Stimulated activated CD8-positive, alpha-beta memory T cell treated with anti-CD3 and anti-CD28 coated beads, Interleukin-4, amount 100 ng/mL, for 4 hours (primary cell): ENCODE measurements at places on chromosomes 2 and 18.

GRCh38 chr2:101446869-101447268 lies 28.0 kb downstream of the RFX8 start:
- no peak for DNase-seq

GRCh38 chr2:220346919-220347318 lies 719.5 kb downstream of the SLC4A3 start:
- no peak for DNase-seq

DNA sequence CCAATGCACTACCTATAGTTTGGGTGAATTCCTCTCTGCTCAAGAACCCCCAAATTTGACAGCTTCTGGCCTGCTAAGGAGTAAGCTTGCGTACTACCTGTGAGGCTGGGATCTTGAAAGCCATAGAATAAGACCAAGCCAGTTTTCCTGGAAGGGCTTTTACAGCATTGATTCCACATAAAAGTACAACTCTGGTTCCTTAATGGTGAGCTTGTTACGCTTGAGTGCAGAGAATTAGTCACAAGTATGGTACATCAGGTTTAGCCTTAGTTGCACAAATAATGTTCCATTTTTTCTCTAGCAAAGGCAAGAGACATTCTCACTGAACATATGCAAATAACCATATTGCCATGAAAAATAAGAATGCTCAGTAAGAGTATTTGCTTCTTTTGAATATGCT lies 39.1 kb upstream of the STK39 start:
- no peak for DNase-seq

- DNase-seq, result no peak
Measured at GRCh38 chr2:22481486-22482259, 903.3 kb upstream of the KLHL29 start.

- no peak for DNase-seq
Measured at GRCh38 chr18:10840743-10841142, 308.6 kb downstream of the PIEZO2 start.

GRCh38 chr2:176826984-176827668 lies 385.5 kb upstream of the HNRNPA3 start:
- no peak for DNase-seq

DNA sequence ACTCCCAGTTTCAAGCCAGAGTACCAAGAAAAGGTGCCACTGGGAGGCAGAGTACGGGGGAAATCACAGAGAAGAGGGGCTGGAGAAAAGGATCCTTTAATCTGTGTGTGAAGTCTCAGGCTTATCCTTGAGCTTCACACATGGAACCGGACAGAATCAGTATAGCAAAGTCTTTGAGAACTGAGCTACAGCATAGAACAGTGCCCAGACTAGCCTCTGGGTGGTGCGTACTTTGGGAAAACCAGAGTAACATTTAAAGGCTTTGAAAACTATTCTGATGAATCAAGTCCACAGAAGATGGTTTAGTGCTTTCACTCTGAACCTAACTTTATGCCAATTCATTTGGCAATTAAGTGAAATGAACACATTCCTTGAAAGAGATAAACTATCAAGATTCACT lies 83.1 kb downstream of the BABAM2 start:
- DNase-seq, result no peak

DNA sequence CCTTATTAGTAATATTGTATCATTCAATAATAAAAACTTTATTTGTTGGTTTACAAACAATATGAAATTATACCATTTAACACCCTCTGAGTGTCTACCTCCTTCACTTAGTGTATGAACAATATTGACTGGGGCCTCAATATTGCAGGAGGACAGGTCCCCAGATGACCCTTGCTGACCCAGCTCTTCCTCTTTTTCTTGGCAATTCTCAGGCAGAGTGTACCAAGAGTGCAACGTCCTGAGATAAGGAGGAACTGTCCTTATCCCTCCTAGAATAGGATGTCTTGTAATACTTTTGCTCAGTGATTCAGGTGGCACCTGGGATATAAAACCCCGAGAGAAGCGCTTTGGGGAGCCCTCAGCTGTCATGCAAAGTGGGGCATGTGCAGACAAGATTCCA lies 76.8 kb downstream of the PLA2R1 start:
- DNase-seq, result no peak

DNA sequence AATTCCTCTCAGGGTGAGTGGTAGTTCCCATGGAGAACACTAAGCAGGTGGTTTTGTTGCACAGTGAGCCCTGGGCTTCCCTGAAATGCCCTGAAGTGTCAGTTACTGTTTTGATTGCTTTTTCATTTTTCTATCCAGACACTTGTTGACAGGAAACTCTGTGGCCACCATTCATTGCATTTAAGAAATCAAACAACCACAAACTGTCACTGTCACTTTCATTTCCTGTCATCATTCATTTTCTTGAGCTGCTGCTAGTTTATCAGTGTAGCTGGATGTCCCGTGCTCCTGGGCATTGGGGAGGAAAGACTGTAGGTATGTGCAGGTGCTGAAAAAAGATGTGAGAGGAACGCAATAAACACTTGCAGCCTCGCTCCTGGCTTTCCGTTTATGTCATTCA lies 891.6 kb upstream of the ZEB2 start:
- no peak for DNase-seq

DNA sequence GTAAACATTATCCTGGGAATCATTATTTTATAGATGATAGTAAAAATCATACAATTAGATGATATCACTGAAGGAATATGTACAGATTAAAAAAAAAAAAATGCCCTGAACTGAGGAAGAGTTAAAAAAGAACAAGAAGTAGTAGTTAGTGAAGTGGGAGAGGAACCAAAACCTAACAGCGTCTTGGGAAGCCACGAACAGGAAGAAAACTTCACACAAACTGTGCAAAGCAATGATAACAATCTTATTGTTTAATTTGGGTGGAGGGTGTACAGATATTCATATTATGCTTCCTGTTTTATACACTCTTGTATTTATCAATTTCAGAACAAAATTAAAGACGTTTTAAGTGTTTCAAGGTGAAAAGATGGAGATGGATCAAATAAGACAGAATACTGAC lies 3.5 kb downstream of the HEATR5B start:
- DNase-seq, result no peak

GRCh38 chr2:89767572-89768435 lies 1076.3 kb downstream of the RPIA start:
- no peak for DNase-seq

- no peak for DNase-seq
Measured at GRCh38 chr2:121309801-121310200, 24.8 kb upstream of the TFCP2L1 start.

DNA sequence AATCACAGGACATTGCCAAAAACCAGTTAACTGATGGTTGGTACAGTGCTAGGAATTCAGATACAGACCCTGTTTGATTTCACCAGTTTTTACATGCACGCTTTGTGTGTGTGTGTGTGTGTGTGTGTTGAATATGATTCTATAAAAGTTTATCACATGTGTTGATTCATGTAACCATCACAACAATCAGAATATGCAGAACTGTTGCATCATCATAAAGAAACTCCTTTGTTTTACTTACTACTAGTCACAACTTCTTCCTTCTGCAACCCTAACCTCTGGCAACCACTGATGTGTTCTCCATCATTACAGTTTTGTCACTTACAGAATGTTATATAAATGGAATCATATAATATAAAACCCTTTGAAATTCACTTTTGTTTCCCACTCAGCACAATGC lies 144.8 kb upstream of the CYP26B1 start:
- no peak for DNase-seq

GRCh38 chr18:3002732-3003131 lies 10.2 kb downstream of the LPIN2 start:
- no peak for DNase-seq

DNA sequence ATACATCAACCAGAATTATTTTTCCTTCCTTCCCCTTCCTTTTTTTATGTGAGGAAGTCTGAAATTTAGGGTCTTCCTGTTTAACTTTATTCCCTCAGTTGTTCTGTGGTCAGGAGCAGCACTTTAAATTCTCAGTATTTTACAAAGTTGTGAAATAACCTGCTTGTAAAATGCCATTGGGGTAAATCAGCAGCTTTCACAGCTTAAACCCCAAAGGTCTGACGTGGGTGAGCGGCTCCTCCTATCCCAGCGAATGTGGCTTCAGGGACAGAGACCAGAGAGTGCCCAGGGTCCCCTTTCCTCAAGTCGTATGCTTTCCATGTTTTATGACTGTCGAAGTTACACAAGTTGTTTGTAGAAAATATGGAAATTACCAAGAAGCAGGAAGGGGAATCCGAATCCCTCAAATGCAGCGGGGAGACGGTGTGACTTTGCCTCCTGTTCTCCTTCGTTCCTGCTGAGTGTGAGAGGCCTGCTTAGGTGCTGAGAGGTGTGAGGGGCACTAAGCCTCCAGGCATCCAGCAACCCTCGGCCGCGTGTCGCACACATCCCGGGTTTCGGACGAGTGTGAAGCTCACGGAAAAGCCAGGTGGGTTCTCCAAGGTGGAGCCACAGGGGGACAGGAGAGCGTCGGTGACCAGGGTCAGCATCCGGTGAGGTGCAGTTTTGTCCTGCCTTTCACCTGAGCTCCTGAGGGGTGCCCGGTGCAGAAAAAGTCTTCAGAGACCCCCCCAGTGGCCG lies 10.8 kb upstream of the KCNG2 start:
- DNase-seq, result no peak

- DNase-seq, result no peak
Measured at GRCh38 chr18:7597500-7597899, 30.4 kb downstream of the PTPRM start.

GRCh38 chr2:69244882-69245281 lies 142.1 kb downstream of the GFPT1 start:
- DNase-seq, result no peak

- no peak for DNase-seq
Measured at GRCh38 chr2:235643680-235644511, 150.1 kb downstream of the AGAP1 start.

- no peak for DNase-seq
Measured at GRCh38 chr2:102066554-102066953, 74.8 kb downstream of the IL1R2 start.

- DNase-seq, result no peak
Measured at GRCh38 chr2:80501874-80502624, 197.5 kb upstream of the LRRTM1 start.

- DNase-seq, result no peak
Measured at GRCh38 chr2:58514252-58514651, 273.1 kb upstream of the FANCL start.

GRCh38 chr2:176380341-176380740 lies 111.1 kb downstream of the MTX2 start:
- no peak for DNase-seq

- peak; percentile 81 for DNase-seq
Measured at GRCh38 chr2:189762551-189763298, at the start of gene OSGEPL1. Gene OSGEPL1 (minus strand): TSS chr2:189762792. CDS start chr2:189761640, 1,152 bp downstream.

GRCh38 chr2:234880551-234881211 lies 71.1 kb upstream of the SH3BP4 start:
- DNase-seq, result no peak

- DNase-seq, result no peak
Measured at GRCh38 chr2:212177724-212178123, 360.9 kb downstream of the ERBB4 start.

- DNase-seq, result no peak
Measured at GRCh38 chr2:131085646-131086045, 7.6 kb downstream of the FAM168B start.

DNA sequence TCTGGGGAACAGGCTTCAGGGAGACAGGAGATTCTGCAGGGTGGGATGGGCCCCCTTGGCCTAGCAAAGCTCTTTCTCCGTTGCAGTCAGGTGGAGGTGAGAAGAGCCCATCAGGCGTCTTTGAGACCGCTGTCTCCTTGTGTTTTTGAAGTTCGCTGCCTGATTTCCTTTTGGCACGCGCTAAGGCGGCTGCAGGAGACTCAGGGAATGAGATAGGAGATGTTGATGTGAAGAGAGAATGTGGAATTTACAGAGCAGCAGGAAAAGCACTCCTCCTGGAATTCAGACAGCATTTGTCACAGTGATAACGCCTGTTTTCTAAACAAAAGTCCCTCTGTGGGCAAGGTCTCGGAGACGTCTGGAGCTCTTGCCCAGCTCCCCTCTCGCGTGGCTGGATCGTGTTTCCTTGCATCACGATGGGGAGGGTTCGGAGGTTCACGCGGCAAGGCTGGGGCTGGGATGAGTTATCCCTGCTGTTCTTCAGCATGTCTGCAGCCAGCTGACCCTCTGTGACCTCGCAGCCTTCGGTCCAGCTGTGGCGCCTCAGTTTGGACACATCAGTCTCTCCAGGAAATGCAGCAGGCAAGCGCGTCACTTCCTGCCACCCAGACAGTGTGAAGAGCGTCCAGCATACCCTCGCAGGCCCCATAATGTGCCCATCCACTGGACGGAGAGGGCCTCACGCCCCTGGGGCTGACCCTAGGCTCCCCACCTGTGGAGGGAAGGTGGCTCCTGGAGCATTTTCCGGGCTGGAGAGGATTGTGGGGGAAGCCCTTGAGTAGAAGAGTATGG lies 30.2 kb downstream of the GLI2 start:
- no peak for DNase-seq

- DNase-seq, result no peak
Measured at GRCh38 chr2:14608245-14608644, 24.3 kb upstream of the LRATD1 start.

DNA sequence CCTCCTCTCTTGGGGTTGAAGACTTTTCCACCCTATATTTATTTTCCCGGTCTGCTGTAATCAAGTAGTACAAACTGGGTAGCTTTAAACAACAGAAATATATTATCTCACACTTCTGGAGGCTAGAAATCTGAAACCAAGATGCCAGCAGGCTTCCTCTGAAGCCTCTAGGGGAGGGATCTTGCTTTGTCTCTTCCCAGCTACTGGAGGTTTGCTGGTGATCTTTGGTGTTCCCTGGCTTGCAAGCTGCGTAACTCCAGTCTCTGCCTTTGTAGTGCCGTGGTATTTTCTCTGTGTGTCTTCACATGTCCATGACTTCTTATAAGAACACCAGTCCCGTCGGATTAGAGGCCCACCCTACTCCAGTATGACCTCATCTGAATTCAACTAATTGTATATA lies 44.4 kb downstream of the MYO3B start:
- DNase-seq, result no peak

DNA sequence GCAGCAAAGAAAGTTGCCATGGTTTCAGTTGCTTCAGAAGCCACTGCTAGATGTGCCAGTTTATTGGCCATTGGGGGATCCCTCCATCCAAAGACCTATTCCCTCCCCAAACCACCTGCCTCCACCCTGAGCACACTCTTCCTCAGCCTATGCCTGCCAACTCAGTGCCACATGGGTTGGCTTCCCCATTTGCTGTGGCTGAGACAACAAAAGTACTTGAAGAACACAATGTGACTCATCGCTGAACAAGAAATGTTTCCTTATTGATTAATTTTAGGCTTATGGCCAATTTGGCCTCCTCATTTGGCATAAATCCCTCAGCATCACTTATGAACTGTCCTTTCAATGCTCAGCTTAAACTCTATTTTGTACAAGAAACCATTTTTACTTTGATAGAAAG lies 215.9 kb downstream of the TMEM247 start:
- DNase-seq, result no peak

- DNase-seq, result no peak
Measured at GRCh38 chr2:62410926-62411456, 95.0 kb downstream of the TMEM17 start.

GRCh38 chr2:152781175-152781574 lies 62.8 kb downstream of the ARL6IP6 start:
- DNase-seq, result no peak
